NB4 (cell line): ENCODE measurements at places on chromosomes 16 and 17.

GRCh38 chr17:81831957-81832607 lies 1.0 kb downstream of the MCRIP1 start:
- DNase-seq = peak; percentile 84

GRCh38 chr16:26816885-26817571 lies 249.7 kb upstream of the C16orf82 start:
- no peak for DNase-seq

- DNase-seq = no peak
Observed at GRCh38 chr16:70159355-70160348, 13.9 kb upstream of the CLEC18C start.

DNA sequence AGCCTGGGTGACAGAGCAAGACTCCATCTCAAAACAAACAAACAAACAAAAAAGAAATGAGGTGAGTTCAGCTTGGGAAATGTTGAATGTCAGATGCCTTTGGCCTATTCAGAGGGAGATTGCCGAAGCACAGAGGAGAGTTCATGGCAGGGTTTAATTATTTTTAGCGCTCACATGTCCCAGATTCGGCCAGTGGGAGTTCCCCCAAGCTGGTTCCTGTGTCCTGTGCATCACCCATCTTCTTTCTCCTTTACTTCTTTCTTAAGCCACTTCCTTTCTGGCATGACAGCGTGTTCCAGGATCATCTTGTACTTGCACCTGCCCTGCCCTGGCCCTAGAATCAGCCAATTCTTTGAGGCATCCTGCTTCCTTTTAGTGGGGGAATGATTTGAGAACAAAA lies 9.2 kb downstream of the MPV17L start:
- no peak for DNase-seq

DNA sequence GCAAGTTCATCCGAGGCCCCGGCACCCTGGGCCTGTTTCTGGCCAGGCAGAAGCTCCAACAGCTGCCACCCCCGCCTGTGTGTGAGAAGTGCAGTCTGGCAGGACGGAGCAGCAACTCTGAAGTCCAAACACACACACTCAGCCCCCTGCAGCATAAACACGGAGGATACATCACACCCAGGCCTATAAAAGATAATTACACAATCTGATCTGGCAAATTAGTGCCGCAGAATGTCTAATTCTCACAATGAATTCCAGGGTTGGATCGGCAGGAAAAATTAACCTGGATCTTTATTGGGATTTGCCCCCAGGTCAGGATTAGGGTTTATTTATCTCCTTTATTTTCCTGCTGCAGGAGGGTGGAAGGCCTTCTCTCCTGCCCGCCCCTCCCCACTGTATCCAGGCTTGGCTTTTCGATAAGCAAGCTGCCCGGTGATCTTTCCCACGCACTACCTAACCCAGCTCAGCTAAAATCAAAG lies 311.4 kb downstream of the SOX9 start:
- no peak for DNase-seq

- DNase-seq = no peak
Observed at GRCh38 chr16:68249371-68249770, 4.2 kb downstream of the PLA2G15 start.

DNA sequence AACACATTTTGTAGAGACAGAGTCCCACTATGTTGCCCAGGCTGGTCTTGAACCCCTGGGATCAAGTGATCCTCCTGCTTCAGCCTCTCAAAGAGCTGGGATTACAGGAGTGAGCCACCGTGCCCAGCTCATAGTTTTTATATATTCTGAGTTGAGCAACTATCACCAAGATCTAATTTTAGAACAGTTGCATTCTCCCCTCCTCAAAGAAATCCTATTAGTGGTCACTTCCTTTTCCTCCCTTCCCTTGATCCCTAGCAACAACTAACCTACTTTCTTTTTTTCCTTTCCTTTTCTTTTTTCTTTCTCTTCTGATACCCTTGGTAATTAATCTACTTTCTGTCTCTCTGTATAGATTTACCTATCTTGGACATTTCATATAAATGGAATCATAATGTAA lies 61.5 kb upstream of the B4GALNT2 start:
- peak; percentile 45 for DNase-seq

- DNase-seq = no peak
Observed at GRCh38 chr16:84194470-84195200, 3.7 kb downstream of the ADAD2 start.

DNA sequence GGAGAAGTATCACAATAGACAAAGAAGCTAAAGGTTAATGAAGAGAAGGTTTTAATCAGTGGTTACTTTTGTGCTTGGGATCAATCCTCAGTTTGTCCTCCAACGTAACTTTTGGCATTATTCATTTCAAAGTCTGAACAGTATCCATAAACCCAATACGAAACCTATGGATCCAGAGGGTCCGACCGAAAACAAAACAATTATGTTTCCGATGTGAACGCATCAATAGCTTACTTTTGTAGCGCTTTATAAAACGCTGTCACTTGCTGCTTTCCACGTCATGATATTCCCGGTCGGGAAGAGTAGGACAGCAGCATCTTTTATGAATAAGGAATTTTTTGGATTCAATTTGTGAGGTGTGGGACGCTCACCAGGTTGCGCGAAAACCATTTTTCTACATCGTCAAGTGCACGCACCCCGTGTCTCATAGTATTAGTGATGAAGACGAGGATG lies 383.8 kb downstream of the ZFHX3 start:
- DNase-seq = no peak

DNA sequence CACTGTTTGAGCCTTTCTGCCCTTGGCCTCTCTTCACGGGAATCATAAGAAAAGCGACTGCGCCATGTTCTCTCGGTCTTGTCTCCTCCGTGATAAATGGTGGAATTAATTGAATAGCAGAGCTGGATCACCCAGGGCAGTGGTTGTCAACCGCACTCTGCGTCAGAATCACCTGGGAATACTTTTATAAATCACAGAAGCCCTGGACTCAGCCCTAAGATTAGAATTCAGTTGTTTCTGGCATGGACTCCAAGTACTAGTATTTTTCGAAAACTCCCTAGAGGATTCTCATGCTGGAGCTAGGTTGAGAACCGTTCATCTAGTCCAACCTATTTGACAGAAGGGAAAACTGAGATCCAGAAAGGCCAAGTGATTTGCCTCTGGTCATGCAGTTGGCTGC lies 64.1 kb downstream of the SPACA3 start:
- no peak for DNase-seq

DNA sequence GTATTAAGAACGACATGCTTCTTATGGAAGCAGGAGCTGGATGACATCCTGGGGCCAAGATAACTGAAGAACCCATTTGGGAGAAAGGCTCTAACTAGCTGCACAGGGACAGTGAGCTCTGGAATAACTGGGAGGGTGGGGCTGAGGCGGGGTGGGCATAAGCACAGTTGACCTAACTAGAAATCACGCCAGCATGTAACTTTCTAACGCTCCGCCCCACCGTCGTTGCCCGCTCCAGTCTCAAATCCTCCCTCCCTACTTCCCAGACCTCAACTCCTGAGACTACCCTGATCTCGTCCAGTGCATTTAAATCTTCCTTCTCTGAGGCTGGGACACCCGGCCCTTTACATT lies 436 bp downstream of the PHB1 start:
- no peak for DNase-seq

DNA sequence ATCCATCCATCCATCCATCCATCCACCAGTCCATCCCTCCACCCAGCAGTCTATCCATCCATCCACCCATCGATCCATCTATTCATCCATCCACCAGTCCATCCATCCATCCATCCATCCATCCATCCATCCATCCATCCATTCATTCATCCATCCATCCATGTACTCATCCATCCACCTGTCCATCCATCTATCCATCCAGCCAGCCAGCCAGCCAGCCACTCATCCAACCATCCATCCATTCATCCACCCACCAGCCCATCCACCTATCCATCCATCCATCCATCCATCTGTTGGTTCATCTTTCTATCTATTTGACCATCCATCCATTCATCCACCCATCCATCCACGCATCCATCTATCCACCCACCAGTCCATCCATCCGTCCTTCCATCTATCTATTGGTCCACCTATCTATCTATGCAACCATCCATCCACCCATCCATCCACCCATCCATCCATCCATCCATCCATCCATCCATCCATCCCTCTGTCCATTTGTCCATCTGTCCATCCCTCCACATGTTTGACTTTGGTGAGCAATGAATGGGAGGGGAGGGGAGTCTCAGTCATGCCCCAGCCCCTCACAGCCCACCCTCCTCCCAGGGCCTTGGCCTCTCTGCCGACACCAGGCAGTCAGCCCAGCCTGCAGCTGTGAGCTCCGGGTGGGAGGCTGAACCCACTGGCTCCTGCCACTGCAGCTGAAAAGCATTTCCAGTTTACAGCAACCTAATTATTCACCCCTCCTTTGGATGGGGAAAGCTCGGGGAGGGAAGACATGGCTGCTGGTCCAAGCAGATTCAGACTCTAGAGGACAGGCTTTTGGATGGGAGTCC lies 38.1 kb upstream of the SSTR5 start:
- no peak for DNase-seq

GRCh38 chr16:83305092-83305491 lies 502.7 kb upstream of the HSBP1 start:
- DNase-seq = no peak

GRCh38 chr16:75847172-75847571 lies 120.9 kb upstream of the CPHXL start:
- DNase-seq = no peak

DNA sequence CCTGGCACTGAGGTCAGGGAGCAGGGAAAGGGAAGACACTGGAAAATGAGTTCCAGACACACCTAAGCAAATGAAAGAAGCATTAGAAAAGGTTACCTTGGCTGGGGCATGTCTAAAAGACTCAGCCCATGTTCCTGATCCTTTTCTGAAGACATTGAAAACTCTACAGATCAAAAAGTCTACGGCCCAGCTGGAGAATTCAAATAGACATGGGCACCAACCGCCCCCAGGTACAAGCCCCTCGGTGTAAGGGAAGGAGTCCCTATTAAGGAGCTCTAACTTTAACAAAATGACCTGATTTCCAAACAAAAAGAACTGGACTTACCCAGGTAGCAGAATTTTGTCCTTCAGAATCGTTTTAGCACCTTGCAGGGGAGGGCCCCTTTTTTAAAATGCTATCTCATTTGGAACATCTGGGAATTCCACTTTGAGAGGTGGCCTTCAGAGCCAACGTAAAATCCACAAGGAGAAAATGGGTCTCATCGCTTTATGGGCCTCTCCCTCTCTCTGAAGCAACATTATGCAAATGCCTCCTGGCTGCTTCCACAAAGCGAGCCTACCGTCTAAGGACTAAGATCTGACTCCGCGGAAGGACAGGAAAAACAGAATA lies 43.6 kb upstream of the RBFOX3 start:
- no peak for DNase-seq

GRCh38 chr16:53456625-53457024 lies 22.4 kb downstream of the RBL2 start:
- peak; percentile 45 for DNase-seq

DNA sequence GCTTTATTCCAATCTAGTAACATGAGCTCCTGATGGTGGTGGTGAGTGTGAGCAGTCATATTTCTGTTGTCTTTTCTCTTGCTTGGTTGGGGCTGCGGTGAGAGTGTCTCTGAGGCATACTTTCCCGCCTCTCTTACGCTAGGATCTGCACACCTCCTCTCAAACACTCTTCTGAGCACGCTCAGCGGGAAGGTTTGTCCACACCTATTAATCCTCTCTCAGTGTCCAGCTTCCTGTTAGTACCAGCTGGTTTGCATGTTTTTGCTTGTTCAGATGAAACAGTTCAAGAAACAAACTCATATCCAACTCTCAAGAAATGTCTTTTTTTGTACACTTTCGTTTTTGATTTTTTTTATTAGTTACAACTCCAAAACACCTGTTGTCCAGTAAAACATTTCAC lies 89.5 kb downstream of the CCDC182 start:
- DNase-seq = no peak

DNA sequence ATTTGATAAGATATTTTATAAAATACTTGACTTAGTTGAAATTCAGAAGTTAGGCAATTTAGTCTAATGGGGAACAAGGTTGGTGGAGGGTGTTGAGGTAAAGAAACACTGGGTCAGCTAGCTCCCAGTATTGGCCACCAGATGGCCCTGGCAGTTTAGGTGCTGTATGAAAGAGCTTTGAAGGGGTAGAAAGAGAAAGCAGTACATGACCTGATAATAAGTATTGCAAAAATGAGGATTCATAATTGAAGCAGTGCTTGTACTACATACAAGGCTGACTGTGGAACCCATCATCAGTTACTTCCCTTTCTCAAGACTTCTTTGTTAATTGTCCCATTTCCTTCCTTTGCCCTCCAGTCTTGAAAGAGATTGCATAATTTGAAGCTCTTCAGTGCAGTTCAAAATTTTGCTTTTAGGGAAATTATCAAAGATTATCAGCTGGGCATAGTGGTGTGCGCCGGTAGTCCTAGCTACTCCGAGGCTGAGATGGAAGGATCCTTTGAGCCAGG lies 29.4 kb downstream of the TANC2 start:
- DNase-seq = peak; percentile 89

DNA sequence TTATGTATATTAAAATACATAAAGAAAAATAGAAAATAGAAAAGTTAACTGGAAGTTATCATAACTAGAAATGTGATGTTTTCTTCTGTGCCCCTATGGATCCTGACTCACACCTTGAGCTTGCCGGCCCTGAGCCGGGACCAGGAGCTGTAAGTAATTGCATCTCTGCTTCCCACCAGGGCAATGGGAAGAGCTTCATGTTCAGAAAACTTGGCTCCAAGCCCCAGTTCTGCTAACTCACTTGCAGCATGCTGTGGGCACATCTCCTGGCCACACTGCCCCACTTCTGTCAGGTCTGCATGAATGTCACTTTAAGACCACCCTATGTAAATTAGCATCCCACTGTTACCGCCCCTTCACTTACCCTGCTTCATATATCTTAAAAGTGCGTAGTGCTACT lies 37.2 kb downstream of the GNAO1 start:
- no peak for DNase-seq

DNA sequence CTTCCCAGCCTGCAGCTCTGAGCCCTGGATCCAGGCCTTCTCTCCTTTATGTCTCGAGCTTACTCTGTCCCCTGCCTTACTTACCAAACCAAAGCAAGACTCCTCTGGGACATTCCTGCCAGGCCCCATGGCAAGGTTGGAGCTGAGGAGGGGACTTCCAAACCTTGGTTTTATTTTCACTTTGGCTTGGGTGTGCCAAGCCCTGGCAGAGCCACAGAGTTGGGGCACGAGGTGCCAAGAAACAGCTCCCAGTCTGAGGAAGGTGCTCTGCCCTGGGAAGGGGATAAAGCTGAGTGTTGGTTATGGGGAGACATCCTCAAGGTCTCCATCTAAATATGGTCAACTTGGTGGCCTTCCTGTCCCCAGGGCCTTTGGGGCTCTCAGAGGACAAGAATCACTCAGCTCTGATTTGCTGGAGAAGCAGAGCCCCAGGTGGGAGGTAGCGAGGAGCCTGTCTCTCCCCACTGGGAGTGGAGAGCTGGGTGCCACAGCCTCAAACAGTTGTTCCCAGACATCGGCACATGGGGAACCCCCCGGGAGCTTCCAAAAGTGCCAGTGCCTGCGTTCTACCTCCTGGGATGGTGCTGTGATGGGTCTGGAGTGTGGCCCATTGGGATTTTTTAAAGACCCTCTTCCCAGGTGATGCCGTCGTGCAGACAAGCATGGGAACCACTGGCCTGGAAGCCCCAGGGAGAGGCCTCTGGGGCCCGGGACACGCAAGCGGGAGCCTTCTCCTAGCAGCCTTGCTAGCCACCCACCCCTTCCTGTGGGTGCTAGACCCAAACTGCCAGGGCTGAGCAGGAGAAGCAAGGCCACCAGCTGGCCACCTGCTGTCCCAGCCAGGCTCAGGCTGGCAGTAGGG lies 10.3 kb downstream of the NLRC5 start:
- no peak for DNase-seq
